ENCODE measurements at places on chromosomes 7 and 10. TPM values are rescaled to one million over a fixed set of nuclear protein-coding genes. Genes with fewer than 3 reads are reported as not detected.

SSBP1 gene
- 159 TPM for polyA plus RNA-seq

GJC3 gene
- not detected for polyA plus RNA-seq

UCN3 gene
- not detected for polyA plus RNA-seq

GLCCI1 gene
- 2.2 TPM for polyA plus RNA-seq

PNLIPRP3 gene
- polyA plus RNA-seq = 2.6 TPM

ASB15 gene
- not detected for polyA plus RNA-seq

WNT8B gene
- polyA plus RNA-seq = not detected

LIPM gene
- polyA plus RNA-seq = not detected

GNAT3 gene
- polyA plus RNA-seq = not detected

SYT15 gene
- 1.2 TPM for polyA plus RNA-seq

CYP2C19 gene
- 0.35 TPM for polyA plus RNA-seq

STX1A gene
- 1.6 TPM for polyA plus RNA-seq

PROSER2 gene
- polyA plus RNA-seq = 6.8 TPM

GOLGA7B gene
- polyA plus RNA-seq = 1.7 TPM

CYP2W1 gene
- polyA plus RNA-seq = 0.48 TPM

SVIL gene
- 22.3 TPM for polyA plus RNA-seq

CCDC172 gene
- not detected for polyA plus RNA-seq

Measured in esophagus (tissue), 2 donors.